ENCODE measurements at places on chromosomes 1 and 21.

GRCh38 chr21:44273046-44273445, 11.3 kb upstream of the DNMT3L start:
- no peak for DNase-seq

DNA sequence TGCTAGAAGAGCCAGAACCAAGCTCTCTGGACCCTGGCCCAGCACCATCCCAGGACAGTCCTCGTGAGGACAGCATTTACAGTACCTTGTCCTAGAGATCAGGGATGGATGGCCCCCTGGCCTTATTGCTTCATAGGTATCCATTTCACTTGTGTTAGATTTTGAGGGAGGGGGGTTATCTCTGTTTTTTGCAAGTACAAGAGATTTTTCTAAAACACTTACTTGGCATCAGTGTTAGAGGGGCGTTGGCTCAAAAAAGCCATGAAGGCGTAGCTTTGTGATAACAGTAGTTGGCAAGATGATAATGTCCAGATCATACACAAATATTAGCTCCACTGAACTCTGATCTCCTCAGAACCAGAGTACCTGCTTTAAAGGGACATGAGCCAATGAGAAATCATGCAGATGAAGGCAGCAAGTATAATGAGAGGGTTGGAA, 5.8 kb upstream of the ATP1B1 start:
- DNase-seq: no peak

DNA sequence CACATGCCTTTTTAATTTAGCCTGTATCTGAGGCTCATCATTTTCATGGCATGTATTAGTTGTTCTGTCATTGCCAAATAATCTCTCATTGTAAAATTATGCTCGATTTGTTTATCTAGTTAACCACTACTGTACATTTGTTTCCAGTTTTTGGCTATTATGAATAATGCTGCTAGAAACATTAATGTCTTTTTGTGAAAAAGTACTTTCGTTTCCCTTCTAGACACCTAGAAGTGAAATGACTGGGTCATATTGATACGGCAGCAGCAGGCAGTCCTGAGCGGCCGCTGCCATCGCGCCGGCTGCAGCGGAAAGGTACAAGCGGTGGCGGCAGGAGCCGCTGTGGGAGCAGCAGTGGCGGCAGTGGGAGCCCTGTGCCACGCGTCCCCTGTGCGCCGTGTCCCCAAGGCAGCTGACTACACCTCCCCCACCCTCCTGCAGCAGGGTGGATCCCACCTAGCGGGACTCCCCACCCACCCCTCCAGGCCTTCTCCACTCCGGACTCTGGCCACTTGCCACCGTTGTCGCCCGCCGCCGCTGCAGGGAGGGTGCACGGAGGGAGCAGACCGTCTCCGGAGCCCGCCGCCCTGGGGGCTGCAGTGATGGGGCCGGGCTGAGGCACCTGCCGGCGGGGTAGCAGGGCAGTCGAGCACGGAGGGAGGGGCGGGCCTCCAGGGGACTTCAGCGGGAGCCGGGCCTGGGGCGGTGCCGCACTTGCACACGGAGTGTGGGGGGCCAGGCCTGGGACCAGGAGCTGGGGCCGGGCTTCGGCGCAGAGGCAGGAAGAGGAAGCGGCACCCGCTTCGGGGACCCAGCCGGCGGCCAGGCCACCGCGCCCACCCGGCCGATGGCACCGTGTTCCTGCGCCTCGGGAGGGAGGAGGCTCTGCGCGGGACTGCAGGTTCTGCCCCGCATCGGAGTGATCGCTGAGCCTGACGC, 66.8 kb upstream of the RGS7 start:
- DNase-seq: no peak

GRCh38 chr1:49052102-49052501, 275.4 kb upstream of the BEND5 start:
- DNase-seq: no peak

DNA sequence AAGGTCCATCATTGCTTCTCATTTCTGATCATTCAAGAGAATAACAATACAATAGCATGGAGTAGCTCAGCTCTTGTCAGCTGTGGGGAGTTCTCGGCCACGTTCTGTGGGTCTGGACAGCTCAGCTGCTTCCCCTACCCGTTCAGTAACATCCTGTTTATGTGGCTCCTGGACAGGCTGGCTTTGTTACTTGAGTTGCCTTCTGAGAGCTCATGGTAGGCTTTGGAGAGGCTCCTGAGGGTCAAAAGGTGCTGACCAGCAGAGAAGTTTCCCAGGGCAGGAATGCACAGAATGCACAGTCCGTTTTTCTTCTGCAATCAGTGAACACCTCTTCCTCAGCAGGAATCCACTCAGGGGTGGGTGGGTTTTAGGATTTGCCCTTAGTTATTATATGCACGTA, 36.0 kb downstream of the KAZN start:
- DNase-seq: no peak

GRCh38 chr1:234710936-234711724, 101.2 kb upstream of the IRF2BP2 start:
- DNase-seq: no peak

GRCh38 chr1:193113258-193113991, 8.2 kb upstream of the GLRX2 start:
- no peak for DNase-seq
